Epithelial cell of alveolus of lung (primary cell): ENCODE measurements at places on chromosomes 4 and X. TPM values are rescaled to one million over a fixed set of nuclear protein-coding genes. Genes with fewer than 3 reads are reported as not detected.

RHOXF1 gene
- not detected in 2 replicates for total RNA-seq

DMP1 gene
- total RNA-seq: not detected in 2 replicates

FGF16 gene
- total RNA-seq: 0.13 TPM in 1 of 2 replicates, not detected in the other

C4orf36 gene
- 8.6 TPM in 1 of 2 replicates, not detected in the other for total RNA-seq

RASL11B gene
- 0.78 and 4.5 TPM in 2 replicates for total RNA-seq

SYTL4 gene
- total RNA-seq: 3.4 and 5.9 TPM in 2 replicates

KDM6A gene
- total RNA-seq: 8.5 and 41.2 TPM in 2 replicates

NPY1R gene
- not detected in 2 replicates for total RNA-seq

OTUD6A gene
- not detected in 2 replicates for total RNA-seq

CPZ gene
- total RNA-seq: 0.91 and 8.3 TPM in 2 replicates

PLS3 gene
- 64.3 and 129 TPM in 2 replicates for total RNA-seq

GRID2 gene
- under 0.01 and 0.08 TPM in 2 replicates for total RNA-seq

MAPK10 gene
- total RNA-seq: 1.4 and 25.2 TPM in 2 replicates

CYSLTR1 gene
- not detected in 2 replicates for total RNA-seq

VEGFD gene
- total RNA-seq: not detected in 2 replicates

SPIN2B gene
- total RNA-seq: 3.2 and 17.5 TPM in 2 replicates

ZCCHC12 gene
- total RNA-seq: not detected in 2 replicates

CT47B1 gene
- total RNA-seq: not detected in 2 replicates

SNCA gene
- total RNA-seq: 21.2 and 27.5 TPM in 2 replicates

TAF1 gene
- 9.7 and 16.8 TPM in 2 replicates for total RNA-seq

SNX12 gene
- total RNA-seq: 42.6 and 68.8 TPM in 2 replicates

YY2 gene
- total RNA-seq: 0.65 and 4.1 TPM in 2 replicates

STPG2 gene
- 0.52 TPM in 1 of 2 replicates, not detected in the other for total RNA-seq

SPINK2 gene
- not detected in 2 replicates for total RNA-seq

LCORL gene
- total RNA-seq: 7.6 and 41.8 TPM in 2 replicates

AP1AR gene
- 5.5 and 19.0 TPM in 2 replicates for total RNA-seq

ALG13 gene
- 10.3 and 38.2 TPM in 2 replicates for total RNA-seq

RAI2 gene
- 0.16 and 0.78 TPM in 2 replicates for total RNA-seq

DUX4 gene
- not detected in 2 replicates for total RNA-seq

RAB33A gene
- total RNA-seq: 4.8 TPM in 1 of 2 replicates, not detected in the other

FAM9B gene
- total RNA-seq: 0.88 TPM in 1 of 2 replicates, not detected in the other

MAGEA11 gene
- total RNA-seq: not detected in 2 replicates

OPN1MW gene
- total RNA-seq: not detected in 2 replicates

ENPP6 gene
- total RNA-seq: under 0.01 and 0.13 TPM in 2 replicates

CCDC110 gene
- total RNA-seq: 0.88 and 1.2 TPM in 2 replicates

DCLK2 gene
- total RNA-seq: 1.8 and 5.0 TPM in 2 replicates

GABRA4 gene
- under 0.01 TPM in 1 of 2 replicates, not detected in the other for total RNA-seq

ERAS gene
- not detected in 2 replicates for total RNA-seq

RAB40AL gene
- total RNA-seq: not detected in 2 replicates

IL2 gene
- not detected in 2 replicates for total RNA-seq

MAGEC2 gene
- not detected in 2 replicates for total RNA-seq

ALB gene
- total RNA-seq: 0.39 and 1.1 TPM in 2 replicates

CDX4 gene
- total RNA-seq: not detected in 2 replicates

RPA4 gene
- 0.39 and 0.72 TPM in 2 replicates for total RNA-seq

LRIT3 gene
- under 0.01 TPM in 1 of 2 replicates, not detected in the other for total RNA-seq

AWAT2 gene
- not detected in 2 replicates for total RNA-seq

AFAP1 gene
- total RNA-seq: 22.8 and 68.5 TPM in 2 replicates

AFP gene
- total RNA-seq: 0.13 TPM in 1 of 2 replicates, not detected in the other

PABPC5 gene
- 1.2 and 5.9 TPM in 2 replicates for total RNA-seq

EGF gene
- 0.08 and 0.13 TPM in 2 replicates for total RNA-seq

SLIT2 gene
- total RNA-seq: 2.2 and 18.7 TPM in 2 replicates

CFAP99 gene
- not detected in 2 replicates for total RNA-seq

CPE gene
- total RNA-seq: 39.7 and 42.9 TPM in 2 replicates

LRAT gene
- 2.1 TPM in 1 of 2 replicates, not detected in the other for total RNA-seq

F8A3 gene
- total RNA-seq: 2.2 TPM in 1 of 2 replicates, not detected in the other
